ENCODE measurements at places on chromosomes 5 and 9. TPM values are rescaled to one million over a fixed set of nuclear protein-coding genes. Genes with fewer than 3 reads are reported as not detected.

The FGF10 gene
- total RNA-seq: not detected

The TCERG1 gene
- total RNA-seq: 132 TPM

The SEMA6A gene
- 1.6 TPM for total RNA-seq

The SPOCK1 gene
- 216 TPM for total RNA-seq

The TLR4 gene
- total RNA-seq: 139 TPM

The ATP10B gene
- not detected for total RNA-seq

The SIT1 gene
- not detected for total RNA-seq

The IL3 gene
- not detected for total RNA-seq

The CATSPER3 gene
- total RNA-seq: not detected

The WDR31 gene
- total RNA-seq: 0.53 TPM

The SNCAIP gene
- 23.0 TPM for total RNA-seq

All from thoracic aorta endothelial cell (primary cell).